HCT116 (cell line): ENCODE measurements at places on chromosomes 2 and 18.

DNA sequence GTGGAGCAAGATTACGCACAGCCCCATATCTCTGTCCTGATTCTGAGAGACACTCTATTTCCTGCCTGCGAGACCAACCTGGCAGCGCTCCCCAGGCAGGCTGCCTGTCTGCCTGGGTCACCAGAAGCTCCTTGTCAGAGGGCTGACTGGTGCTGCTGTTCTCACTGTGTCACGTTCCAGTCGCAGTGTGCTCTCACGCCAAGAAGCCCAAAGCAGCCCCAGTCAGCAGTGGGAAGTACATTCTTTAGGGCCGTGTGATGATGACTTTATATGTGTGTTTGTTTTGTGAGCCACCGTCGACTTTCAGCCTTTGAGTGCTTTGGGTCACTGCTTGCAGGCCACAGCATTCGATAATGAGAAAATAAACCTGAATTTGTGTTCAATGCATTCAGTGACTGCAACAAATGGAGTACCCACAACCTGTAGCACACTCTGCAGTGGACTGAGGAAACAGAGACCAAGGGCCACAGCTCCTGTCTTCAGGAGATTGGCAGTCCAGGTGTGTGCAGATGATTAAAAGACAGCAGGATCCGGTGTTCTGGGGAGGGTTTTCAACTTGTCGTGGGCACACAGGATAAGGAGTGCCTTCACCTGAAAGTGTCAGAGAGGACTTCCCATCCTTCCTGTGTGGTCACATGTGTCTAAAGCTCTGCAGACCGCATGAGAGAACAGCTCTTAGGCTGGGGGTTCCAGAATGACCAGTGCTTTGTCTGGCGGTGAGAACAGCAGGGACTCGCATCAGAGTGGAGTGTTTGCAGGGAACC is 4.8 kb downstream of the TNFRSF11A start:
- DNase-seq, result no peak

- DNase-seq, result no peak
These were observed 27.2 kb downstream of the WIPF1 start for GRCh38 chr2:174570318-174570958.

DNA sequence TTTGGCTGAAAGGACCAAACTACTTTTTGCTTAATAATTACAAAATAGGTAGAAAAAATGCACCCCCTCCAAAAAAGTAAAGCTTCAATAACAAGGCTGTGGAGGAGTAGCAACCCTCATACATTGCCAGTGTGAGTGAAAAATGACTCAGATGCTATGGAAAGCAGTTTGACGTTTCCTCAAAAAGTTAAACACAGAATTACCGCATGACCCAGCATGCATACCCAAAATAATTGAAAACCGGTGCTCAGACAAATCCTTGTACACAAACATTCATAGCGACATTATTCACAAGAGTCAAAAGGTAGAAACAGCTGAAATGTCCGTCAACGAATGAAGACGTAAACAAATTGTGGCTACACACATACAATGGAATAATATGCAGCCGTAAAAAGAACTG is 38.8 kb upstream of the DAPL1 start:
- DNase-seq, result no peak

- DNase-seq, result no peak
These were observed 109.1 kb downstream of the SMAD7 start for GRCh38 chr18:48841381-48842258.

- DNase-seq, result no peak
These were observed 317.3 kb upstream of the THUMPD2 start for GRCh38 chr2:40096360-40096759.

- DNase-seq, result no peak
These were observed 241.2 kb upstream of the SKOR2 start for GRCh38 chr18:47492691-47493090.

DNA sequence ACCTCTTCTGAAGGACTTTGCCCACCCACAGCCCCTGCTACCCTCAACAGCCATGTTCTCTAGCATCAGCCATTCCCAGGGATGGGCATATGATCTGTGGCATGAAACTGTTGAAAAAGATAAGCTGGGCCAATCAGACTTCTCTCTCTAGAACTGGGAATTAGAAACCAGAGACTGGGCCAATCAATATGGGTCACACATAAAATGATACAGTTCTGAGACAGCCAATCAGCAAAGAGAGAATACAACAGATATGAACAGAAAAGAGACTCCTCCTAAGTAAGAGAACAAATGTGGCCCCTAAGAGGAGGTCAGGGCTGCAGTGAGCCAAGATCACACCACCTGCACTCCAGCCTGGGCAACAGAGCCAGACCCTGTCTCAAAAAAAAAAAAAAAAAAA is 2.1 kb downstream of the KIDINS220 start:
- no peak for DNase-seq

DNA sequence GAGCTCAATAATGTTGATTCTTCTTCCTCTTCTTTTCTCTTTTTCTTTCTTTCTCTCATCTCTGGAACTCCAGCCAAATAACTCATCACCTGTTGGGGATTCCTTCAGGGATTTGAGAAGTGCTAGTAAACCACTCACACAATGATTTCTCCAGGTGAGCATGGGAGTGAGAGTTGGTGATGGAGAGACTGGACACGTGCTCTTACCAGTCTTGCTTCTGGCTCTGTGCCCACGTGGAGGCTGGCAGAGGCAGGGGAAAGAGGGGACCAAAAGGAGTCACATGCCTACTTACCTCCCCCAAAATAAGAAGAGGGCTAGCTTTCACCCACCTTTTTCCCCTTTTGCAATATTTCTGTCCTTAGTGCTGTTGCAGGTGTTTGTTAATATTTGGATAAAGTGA is 28.6 kb upstream of the CCDC85A start:
- DNase-seq, result no peak

- no peak for DNase-seq
These were observed 150.0 kb downstream of the DYSF start for GRCh38 chr2:71603311-71603811.

DNA sequence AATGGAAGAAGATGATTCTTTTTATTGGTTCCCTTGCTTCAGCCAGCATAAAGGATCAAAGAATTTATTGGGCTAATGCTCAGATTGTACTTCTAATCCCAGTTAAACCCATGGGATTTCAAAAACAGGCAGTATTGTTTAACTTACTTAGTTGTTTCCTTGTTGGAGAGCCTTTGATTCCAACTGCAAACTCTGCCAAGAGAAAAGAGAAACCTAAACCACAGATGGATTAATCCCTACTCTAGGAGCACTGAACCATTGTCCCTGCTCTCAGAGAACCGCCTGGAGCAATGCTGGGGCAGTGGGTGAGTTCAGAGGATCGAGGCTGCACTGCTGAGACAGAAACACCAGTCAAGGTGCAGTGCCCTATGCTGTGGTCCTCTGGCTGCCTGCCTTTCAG is 44.9 kb upstream of the SIGLEC15 start:
- no peak for DNase-seq

DNA sequence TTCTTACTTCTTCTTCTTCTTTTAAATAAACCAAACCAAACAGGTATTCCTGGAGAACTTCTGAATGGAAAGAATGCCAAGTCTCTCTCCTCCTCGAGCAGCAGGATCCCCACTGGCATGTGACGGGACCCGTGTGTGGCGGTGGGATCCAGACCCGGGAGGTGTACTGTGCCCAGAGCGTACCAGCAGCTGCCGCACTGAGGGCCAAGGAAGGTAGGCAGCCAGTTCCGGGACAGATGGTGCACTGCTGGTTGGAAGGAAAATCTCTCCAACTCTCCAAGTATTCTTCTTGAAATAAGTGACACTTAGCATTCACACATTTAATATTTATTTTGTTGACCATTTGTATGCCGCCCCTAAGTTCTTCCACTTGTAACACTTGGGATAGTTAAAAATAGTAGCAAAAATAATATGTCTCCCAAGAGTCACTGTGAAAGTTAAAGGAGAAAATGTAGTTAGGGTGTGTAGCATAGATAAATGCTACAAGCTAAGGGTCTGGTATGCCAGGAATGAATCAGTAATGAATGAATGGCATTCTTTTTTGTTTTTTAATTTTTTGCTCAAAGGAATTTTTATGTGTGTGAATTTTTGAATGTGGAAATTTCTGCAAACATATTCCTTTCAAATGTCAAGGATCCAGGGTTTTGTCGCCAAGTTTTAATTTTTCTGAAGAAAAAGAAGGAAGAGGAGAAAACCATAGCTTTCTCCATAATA is 349.9 kb downstream of the THSD7B start:
- DNase-seq, result no peak

- DNase-seq, result no peak
These were observed 23.0 kb upstream of the ADAM17 start for GRCh38 chr2:9578467-9579235.

DNA sequence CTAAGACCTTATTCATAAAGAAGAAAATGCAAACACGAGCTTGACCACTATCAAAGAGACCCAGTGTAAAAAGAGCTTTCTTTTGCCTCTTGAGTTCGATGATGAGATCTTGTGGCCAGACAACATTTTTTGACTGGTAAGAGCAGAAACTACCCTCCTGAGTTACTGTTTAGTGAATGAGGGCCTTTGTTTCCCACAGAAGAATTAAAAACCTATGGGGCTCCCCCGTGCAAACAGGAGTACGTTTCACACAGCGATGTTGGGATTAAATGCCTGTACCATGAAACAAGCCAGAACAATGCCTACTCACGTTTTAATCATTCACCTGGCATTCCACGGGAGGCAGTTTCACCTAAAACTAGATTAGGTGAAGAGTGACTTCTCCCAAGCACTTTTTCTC is 36.0 kb downstream of the MYCN start:
- DNase-seq, result no peak

- DNase-seq, result no peak
These were observed 1.1 kb downstream of the COX5B start for GRCh38 chr2:97646977-97647376.

- DNase-seq, result no peak
These were observed 892 bp downstream of the CELF4 start for GRCh38 chr18:37564711-37565100.

DNA sequence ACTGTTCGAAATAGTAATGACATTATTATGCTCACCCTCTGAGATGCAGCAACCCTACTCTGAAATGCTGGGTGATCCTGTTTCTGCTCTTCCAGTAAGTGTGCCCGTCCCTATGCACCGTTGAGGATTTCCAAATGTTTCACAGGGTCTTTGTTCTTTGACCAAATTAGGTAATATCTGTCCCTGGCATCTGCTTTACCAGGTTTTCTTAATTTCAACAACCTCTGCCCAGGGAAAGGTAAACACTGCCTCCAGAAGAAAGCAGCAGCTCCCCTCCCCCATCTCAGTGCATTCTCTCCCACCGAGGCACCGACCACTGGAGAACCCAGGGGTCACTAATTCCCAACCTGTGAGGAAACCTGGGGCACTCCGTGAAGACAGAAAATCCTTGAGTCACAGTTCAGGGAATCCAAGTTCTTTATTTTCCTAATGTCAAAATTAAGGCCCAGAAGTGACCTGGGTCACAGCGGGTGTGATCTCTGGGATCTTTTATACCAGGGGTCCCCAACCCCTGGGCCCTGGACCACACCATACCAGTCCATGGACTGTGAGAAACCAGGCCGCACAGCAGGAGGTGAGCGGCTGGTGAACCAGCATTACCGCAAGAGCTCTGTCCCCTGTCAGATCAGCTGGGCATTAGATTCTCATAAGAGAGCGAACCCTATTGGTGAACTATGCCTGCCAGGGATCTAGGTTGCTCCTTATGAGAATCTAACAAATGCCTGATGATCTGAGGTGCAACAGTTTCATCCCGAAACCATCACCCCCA is 1.2 kb upstream of the GRB14 start:
- no peak for DNase-seq

- no peak for DNase-seq
These were observed 57.9 kb upstream of the KCNE4 start for GRCh38 chr2:222993920-222994650.

DNA sequence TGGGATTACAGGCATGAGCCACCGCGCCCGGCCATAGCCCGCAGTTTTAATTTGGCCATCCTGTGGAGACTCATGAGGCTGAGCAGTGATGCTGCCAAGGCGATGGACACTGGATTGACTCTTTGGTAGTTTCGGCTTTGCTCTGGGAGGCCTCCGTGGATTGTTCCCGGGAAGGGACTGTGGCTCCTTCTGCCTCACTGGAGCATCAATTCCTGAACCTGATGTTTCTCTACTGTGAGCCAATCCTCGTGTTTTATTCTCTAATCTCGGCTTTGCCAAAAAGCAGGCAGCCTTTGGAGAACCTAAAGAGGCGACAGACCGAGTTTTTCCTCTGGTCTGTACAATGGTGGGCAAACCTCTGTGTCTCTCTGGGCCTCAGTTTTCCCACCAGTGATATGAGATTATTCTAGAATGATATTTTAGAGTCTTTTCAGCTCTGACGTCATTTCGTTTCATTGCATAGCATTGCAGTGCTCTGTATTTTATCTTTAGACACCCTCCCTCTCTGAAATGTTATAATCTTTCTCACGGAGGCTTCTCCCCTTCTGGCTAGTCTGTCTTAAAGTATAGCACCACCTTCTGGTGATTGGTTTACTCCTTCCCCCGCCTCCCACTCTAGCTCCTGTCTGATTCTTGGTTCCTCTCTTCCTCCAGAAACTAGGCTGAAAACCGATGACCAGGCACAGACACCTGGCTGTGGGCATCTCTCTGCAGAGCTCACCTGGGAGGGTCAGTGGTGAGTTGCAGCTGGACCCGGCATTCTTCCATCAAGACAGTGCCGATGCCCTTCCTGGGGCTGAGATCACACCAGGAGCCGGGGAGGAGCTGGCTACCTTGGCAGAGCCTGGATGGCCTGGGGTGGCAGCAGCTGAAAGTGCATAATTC is 341.3 kb downstream of the MYCN start:
- DNase-seq, result peak; percentile 10

DNA sequence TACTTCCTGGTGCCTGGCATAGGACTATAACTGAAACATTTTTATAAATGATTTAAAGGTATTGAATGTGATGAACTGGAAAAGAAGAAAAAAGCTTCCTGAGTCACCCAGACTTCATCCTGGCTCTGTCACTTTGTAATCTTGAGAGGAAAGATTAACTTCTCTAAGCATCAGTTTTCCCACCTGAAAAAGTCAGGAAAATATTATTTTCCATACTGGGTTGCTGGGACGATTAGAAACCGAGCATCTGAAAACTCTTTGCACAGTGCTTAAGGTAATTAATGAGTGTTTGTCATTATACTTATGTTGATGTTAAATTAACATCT is 71.8 kb downstream of the FMNL2 start:
- DNase-seq, result no peak

DNA sequence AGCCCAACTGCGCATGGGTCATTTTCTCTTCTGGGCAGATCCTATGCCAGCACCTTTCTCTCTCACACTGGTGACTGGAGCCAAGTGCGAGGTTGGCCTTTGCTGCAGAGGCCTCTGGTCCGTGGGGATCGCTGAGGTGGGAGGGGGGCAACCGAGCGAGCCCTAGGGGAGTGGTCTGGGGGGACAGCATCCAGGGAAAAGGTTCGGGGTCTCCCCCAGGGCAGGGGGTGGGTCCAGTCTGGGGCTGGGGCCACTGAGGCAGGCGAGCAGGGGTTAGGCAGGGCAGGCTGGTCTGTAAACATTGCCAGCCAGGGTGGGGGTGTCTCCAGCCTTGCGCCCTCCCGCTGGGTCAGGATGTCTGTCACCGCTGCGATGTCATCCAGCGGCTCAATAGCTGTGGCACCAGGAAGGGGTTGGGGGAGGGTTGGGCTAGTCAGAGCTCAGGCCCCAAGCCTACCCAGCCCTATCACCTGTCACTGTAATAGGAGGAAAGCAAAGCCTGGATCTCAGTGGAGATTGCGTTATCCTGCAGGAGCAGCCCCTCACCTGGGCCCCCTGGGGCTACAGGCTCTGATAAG is 4.7 kb downstream of the WDR54 start:
- no peak for DNase-seq

GRCh38 chr2:170206805-170207407 is 29.0 kb downstream of the MYO3B start:
- no peak for DNase-seq
